Activated CD4-positive, alpha-beta T cell treated with anti-CD3 and anti-CD28 coated beads for 48 hours (primary cell): ENCODE measurements at places on chromosomes 16 and 17.

- peak; percentile 42 for DNase-seq
Observed at GRCh38 chr16:23509782-23510163, 521 bp downstream of the GGA2 start.

DNA sequence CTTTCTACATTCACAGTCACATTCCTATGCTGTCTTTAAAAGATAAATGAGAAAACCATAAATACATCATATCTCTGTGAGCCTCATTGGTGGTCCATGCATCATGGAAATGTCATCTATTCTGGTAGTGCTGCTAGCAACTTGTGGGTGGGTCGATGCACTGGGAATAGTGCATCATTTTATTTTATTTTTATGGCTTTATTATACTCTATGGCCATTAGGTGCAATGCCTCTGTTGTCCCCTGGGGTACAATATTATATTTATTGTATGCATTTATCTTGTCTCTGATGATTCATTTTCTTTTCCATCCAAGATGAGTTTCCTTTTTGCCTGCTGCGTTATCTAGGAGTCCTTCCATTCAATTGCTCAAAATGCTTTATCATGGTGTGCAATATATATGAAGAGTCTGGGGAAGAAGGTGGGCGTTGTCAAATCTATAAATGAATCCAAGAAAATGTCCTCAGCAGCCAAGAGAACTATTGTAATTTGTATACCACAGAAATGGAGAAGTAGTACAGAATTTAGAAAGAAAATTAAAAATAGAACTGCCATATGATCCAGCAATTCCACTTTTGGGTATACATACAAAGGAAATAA, 324.0 kb downstream of the KCNJ2 start:
- DNase-seq = no peak

DNA sequence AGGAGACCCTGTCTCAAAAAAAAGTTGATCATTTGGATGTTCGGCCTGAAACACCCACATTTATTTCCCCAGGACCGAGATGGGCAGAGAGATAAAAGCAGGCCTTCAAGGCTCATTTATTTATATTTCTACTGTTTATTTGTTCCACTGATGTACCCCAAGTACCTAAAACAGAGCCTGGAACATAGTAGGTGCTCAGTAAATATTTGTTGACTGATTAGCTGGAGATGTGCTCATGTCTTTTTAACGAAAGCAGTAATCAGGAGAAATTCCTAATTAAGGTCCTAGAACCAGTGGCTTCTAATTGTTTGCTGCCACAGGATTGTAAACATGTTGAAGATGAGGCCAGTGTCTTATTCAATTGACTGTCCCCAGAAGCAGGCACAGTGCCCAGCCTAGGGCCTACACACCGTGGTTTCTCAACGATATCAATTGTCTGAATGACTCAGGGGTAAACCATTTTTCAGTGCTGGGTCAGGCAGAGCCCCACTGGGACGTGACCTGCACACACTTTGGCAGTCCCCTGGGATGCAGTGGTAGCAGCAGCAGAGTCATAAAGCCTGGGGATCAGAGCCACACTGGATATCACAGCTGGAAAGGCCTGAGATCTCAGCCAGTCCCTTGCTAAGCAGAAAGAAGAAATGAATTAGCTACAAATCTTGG, 34.8 kb downstream of the SOST start:
- no peak for DNase-seq

- no peak for DNase-seq
Observed at GRCh38 chr16:31074814-31075183, 577 bp downstream of the ZNF646 start.

DNA sequence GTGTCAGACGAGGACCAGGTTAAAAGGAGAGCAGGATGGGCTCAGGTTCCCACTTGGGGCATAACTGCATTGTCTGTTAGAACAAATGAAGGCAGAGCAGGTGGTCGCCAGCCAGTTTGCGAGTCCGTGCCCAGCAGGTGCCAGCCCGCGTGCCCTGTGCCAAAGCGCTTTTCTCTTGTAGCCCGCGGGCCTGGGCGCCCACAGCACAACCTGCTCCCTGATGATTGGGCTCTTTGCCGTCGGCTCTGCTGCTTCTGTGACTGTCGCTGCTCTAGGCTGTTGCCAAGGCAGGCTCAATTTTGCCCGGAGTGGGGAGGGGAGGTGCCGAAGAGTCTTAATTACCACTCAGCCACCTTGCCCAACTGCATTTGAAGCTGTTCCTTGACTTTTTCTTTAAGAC, 21.1 kb downstream of the KNOP1 start:
- no peak for DNase-seq

GRCh38 chr17:80195671-80196529, 24.2 kb downstream of the SGSH start:
- DNase-seq = peak; percentile 66

- DNase-seq = no peak
Observed at GRCh38 chr16:73037331-73037745, 10.6 kb downstream of the ZFHX3 start.

- DNase-seq = no peak
Observed at GRCh38 chr17:68401288-68401687, 56.0 kb downstream of the WIPI1 start.

DNA sequence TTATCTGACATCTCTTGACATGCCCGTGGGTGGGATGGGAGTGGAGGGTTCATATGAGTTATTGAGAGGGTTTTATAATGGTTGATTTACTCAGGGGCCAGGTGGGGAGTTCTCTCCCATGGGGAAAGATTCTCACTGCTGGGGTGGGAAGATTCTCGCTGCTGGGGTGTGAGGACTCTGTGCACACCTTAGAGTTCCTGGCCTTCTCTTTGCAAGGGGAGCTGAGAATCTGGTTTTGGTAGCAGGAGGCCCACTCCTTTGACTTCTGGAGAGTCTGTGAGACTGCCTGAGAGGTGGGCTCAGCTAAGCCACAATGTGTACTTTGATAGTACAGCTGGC, 31.5 kb downstream of the TBX4 start:
- DNase-seq = no peak

- DNase-seq = no peak
Observed at GRCh38 chr17:49616601-49617131, 41.0 kb downstream of the NXPH3 start.

GRCh38 chr17:21039839-21040575, 2.8 kb downstream of the USP22 start:
- DNase-seq = peak; percentile 46

GRCh38 chr17:33492731-33493265, 199.7 kb upstream of the ASIC2 start:
- DNase-seq = no peak

DNA sequence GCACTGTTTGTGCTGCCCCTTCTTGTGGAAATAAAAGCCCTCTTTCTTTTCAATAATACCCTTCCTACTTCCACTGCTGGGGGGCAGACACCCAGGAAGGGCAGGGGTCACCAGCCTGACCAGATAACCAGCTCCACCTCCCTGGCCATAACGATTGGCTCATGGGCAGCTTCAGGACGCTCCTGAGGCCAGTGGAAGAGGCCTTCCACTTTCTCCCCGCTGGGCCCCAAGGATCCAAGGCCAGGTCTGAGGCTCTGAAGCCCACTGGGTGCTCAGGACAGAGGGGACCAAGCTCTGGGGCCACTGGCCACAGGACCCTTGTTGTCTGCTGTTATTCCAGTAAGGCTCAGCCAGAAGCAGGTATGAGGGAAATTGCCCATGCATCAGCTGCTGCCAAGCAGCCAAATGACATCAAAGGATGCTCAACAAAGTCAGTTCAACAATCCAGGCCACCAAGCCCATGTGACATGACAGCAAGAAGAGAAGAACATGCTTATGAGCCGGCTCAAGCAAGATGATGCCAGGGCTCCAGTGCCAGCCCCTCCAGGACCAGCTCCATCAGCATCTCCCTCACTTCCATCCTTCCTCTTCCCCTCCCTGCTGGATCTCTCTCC, 238.8 kb downstream of the ZNF423 start:
- no peak for DNase-seq

DNA sequence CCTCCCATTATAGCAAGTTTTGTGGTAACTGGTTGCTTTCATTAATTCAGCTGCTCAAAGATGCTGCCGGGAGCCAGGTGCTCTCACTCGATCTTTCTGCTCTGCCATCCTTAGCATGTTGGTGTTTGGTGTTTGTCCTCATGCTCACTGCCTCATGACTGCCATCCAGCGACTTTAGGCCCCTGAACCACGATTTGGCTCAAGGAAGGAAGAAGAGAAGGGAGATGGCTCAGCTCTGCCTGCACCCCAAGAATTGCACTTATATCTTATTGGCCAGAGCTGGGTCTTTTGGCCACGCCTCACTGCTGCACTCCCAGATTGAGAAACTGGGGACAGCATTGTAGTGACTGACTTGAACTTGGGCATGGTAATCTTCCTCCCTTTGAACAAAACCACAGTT, 52.7 kb downstream of the ARSG start:
- no peak for DNase-seq

- DNase-seq = no peak
Observed at GRCh38 chr16:75061669-75062068, 54.9 kb downstream of the LDHD start.

DNA sequence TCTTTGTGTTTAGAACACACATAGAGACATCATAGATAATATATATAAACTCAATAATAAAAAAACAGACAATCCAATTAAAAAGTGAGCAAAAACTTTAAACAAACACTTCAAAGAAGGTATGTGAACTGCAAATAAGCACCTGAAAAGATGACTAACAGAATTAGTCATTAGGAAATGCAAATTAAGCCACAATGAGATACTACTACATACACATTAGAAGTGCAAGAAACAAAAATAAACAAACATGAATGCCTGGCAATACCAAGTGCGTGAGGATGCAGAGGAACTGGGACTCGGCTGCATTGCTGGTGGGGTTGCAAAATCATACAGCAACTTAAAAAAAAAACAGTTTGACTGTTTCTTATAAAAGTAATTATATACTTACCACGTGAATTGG, 799.0 kb downstream of the KCNJ2 start:
- no peak for DNase-seq

GRCh38 chr17:6666557-6666956, 15.0 kb downstream of the C17orf100 start:
- DNase-seq = no peak

GRCh38 chr16:71421911-71422310, 19.9 kb downstream of the TLE7 start:
- peak; percentile 58 for DNase-seq

DNA sequence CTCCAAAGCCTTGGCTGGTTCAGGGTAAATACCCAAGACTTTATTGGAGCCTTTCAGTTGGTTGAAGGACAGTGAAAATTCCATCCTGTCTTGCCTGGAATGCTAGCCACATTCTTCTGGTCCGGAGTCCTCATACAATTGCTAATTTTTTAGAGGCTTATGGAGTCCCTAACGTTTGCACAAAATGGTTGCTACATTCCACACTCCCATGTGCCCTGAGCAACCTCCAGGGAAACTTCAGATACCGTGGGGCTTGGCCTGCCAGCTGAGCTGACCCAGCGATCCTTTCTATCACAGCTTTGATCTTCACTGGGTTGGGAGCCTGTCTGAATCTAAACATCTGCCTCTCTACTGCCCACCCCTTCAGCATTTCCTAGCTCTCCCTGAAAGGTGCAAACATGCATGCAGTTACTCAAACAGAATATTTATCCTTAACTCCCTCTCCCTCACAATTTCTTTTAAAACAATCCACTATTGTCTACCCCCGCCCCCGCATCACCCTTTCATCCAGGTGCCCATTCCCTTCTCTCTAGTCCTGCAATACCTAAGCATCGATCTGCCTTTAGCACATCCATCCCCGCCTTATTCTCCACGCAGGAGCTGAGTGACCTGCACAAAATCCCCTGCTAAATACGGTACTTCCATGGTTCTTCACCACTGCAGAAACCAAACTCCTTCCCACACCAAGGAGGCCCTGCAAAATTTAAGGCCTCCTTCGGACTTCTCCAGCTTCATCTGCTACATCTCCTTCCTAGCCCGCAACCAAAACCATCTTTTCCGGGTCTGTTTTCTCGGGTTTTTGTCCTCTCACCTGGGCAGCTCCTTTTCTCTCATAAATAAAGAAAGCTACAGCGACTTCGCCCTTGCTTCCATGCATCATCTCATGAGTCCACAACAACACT, 810 bp upstream of the GAN start:
- DNase-seq = no peak

GRCh38 chr16:85867189-85867588, 31.8 kb upstream of the IRF8 start:
- DNase-seq = no peak
